ENCODE measurements at places on chromosomes 3 and 15.
A peak's percentile ranks its signal among the peaks of the same experiment; 100 is the strongest.

GRCh38 chr3:152241142-152242017 lies 27.3 kb upstream of the MBNL1 start:
- DNase-seq: no peak

DNA sequence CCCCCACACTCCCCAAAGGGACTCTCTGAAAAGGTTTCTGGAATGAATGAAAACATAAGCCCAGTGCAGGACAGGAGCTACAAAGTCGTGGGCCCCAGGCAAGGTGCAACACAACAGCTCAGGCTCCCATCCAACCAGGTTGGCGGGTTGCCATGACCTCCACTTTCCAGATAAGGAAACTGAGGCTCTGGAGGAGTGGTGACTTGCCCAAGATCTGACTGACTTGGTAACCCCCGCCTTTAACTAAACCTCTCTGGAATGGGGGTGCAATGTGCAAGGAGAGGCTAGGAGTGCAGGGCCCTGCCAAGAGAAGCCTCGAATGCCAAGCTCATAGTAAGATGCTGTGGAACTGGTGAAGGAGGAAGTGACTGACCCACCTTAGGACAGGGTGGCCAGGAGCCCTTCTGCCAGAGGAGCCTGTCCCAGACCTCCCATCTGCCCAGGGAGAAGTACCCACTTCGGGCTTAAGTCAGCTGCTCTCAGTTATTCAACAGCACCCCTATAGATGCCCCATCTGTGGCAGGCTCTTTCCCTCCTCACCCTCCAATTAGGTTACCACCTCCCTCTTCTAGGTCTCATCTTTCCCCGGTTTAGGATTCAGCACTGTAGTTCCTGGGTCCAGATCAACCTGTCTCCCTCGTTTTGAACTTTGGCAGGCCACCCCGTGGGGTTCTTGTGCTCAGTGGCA lies 553 bp upstream of the TNNC1 start:
- no peak for DNase-seq

DNA sequence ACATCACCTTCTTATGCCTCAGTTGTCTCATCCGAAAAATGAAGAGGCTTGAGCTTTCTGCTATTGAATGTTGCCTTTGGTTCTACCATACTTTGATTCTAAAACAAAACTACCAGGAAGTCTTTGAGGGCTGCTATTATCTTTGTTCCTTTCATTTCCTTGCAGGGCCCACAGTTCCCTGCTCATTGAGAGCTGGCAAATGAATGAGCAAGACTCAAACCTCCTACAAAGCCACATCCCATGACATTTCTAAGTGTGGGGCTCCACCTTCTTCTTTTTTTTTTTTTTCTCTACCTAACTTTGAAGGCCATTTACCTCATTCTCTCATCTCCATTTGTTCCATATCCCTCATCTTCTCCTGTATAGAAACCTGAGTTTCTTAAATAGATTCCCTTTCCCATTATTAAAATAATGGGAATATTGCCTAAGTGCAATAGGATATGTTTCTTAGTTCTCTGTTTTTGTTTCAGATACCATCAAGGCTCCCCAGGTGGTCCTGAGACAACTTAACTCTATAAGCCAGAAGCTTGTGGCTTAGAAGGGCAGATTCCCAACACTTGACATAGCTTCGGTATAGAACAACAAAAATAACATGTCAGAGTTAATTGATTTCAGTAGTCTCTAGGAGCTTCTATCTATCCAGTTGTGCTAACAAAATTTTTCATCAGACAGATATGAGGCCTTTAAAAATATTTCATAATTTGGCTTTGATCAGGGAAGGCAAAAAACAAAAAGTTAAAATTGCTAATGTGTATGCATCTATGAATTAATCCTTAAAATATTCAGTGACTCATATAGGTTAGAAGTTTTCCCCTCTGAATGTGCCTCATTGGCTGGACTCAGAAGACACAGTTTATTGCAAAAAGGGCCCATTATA lies 951.6 kb downstream of the TUSC7 start:
- DNase-seq: peak; percentile 2

DNA sequence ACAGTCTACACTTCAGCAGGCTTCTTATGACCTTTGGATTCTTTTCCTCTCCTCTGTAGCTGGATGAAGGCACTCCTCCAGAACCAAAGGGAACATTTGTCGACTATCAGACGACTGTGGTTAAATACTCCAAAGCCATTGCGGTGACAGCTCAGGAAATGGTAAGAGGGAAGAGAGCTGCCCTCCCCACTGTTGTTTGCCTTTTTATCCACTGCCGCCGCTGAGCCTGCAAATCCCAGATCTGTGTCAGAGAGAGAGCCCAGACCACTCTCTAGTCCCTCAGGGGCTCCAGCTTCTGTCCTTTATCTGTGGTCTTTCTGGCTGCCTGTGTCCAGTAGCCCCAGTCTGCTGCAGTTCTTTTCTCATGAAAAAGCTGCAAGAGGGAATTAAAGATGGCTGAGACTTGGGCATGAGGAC lies 261.5 kb upstream of the TPM1 start:
- no peak for DNase-seq

DNA sequence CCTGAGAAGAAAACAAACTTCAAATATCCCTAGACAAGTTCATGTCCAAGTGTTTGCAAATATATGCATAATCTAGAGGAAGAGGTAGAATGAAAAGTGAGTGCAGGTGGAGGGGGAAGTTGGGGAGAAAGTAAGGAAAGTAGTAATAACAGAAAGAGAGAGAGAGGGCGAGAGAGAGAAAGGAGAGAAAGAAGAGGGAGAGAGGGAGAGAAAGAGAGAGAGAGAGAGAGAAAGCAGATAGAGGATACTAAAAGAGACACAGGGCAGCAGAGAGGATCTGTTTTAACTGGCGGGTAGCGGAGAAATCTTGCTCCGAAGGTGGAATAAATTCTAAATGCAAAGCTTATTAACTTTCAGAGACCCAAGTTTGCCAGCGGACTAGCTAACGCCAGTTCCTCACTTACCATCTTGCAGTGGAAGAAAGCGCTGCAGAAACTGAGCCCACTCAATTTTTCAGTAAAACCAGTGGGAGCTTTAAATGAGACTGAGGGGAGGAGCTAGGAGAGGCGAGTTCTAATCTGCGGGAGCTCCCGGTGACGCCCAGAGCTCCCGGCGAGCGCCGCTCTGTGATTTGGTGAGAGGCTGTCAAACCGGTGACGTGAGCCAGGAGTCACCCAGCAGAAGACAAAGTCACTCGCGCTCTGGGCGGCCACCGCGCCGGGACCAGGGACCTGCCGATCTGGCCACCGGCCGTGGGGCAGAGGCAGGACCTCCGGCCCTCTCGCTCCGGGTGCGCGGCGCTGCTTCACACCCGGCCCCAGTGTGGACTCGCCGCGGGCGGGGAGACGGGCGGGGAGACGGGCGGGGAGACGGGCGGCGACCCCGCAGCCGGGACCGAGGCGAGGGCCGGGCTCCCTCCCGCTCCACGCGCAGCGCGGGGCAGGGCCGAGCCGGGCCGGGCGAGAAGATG lies at the start of gene GMNC:
Gene GMNC (minus strand): TSS at position 486 of the 910 bp plus-strand sequence. CDS start 79 bp downstream, at position 407.
- DNase-seq: peak; percentile 56

- no peak for DNase-seq
Measured at GRCh38 chr3:50364573-50365079, 5.3 kb upstream of the TMEM115 start.

DNA sequence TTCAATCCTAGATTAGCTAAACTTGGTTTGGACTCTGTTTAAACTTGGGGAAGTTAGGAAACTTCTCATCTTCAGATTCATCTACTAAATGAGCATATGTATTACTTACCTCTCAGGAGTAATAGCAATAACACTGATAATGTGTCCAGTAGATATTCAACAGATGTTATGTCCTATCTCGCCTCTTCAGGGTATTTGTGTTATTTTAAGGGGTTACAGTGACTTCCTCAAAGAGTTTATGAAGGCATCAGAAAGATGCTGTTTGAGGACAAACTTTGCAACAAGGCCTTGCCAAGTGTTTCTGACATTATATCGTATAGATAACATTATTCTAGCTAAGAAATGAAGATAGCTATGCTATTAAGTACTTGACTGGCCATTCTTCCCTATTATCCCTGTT lies 522.3 kb downstream of the IGSF11 start:
- no peak for DNase-seq

DNA sequence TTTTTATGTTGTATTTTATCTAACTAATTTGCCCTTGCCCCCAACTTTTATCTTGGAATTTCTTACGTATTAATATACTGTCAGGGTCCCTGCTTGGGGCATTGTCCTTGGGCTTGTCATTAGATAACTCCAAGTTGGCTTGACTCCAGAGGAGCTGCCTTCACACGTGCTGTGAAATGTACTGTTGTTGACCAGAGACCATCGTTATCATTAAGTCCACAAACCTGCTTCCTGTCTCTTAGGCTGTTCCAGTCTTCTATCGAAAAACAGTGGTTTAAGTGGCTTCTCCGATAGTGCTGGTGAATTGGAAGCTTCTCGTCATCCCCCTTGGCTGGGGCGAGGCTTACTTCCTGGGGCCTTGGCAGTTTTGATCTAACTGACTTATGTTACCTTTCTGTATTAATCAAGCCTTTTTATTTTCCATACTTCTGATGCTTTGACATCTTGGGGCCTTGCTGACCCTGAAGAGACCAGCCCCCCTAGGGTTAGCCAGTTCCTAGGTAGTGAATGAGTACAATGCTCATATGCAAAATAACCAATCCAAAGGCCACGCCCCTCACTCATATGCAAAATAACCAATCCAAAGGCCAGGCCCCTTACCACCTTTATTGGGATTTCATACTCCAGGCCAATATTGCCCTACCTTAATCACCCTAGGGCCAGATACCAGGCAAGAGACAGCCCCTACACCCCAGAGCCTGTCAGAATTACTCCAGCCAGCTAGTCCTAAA lies 164.5 kb downstream of the IGF1R start:
- no peak for DNase-seq

- DNase-seq: no peak
Measured at GRCh38 chr3:1091286-1091685, 1.5 kb upstream of the CNTN6 start.

DNA sequence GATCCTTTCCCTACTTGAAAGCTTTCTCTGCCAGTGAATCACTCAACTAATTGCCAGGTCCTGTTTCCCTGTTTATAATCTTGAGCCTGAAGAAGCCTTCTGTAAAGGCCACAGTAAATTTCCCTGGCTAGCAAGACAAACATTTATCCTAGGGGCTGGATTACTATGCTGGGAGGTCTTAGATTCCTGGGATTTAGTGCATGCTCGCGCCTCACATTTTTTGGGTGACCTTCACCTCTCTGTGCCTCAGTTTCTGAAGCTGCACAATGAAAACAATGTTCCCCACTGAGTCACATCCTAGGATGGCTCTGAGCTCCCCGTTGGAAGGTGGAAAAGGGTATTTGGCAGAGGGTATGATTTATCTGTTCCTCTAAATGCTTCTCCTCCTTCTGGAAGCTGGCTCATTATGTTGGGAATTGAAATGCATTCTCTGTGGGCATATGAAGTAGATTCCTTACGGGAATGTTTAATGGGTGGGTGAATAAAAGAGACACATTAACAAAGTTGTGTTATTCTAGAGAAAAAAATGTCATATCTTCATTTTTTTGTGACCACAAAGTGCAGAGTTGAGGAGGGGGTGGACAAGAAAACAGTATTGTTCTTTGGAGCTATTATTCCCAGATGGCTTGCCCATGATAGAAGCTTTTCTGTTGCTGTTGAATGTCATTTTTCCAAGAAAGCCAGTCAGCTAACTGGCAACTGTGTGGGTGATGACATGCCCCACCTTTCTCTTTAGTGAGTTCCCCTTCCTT lies 32.4 kb downstream of the LSM3 start:
- DNase-seq: peak; percentile 27

GRCh38 chr3:190491533-190492054 lies 22.3 kb upstream of the IL1RAP start:
- no peak for DNase-seq

Data from T1000 (cell line).